ENCODE measurements at places on chromosomes 5 and 9.

- no peak for DNase-seq
Measured at GRCh38 chr9:127884427-127884911, 7.0 kb upstream of the AK1 start.

- DNase-seq, result no peak
Measured at GRCh38 chr9:103615994-103616393, 478.1 kb upstream of the SMC2 start.

DNA sequence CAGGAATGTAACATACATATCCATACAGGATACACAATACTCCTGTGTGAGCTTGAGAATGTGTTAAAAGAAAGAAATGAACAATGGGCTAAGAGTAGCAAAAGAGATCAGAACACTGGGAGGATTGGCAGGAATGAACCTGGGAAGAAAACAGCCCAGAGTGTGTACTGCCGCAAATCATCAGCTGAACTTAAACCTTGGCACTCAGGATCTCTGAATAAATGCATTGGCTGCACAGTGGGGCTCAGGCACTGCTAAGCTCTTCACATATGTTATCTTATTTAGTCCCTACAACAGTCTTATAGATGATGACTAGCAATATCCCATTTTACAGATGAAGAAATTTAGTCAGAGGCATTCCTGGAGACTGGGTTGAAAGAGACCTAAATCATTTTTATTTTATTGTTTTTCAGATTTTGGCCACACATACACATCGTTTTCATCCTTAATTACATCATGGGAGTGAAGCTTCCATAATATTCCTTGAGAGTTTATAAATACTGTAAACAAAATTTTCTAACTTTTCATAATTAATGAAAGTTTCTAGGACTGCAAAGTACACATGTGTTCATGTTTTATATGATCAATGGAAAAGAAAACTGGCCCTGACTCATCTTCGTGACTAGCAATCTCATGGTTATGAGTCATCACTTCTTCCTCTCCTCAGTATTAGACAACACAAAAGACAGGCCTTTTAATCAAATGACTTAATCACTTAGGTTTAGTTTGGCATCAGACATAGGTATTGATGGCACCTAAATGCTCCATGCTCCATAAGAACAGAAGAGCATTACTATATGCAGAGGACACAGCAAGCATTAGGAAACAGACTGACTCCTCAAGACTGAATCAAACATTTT is 59.2 kb downstream of the CDH18 start:
- no peak for DNase-seq

GRCh38 chr9:136748201-136748600 is at the start of gene LCN6:
TSS of gene LCN6 (minus strand) at chr9:136748525. CDS start at chr9:136748483, 42 bp downstream.
- no peak for DNase-seq

DNA sequence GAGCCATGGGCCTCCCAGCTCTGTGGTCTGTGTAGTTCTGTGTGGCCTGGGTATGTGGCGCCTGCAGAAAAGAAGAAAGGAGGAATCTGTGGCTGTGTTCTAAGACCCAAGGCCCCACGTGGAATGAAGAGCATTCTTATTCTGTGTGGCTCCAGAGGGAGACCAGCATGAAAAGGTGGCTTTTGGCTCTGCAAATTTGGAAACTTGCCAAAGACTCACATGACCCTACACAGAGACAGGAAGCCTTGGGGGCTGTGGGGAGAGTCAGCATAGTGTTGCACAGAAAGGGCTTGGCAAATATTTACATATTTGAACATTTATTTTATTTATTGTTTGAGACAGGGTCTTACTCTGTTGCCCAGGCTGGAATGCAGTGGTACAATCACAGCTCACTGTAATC is 193.3 kb downstream of the TMEM38B start:
- DNase-seq, result no peak

DNA sequence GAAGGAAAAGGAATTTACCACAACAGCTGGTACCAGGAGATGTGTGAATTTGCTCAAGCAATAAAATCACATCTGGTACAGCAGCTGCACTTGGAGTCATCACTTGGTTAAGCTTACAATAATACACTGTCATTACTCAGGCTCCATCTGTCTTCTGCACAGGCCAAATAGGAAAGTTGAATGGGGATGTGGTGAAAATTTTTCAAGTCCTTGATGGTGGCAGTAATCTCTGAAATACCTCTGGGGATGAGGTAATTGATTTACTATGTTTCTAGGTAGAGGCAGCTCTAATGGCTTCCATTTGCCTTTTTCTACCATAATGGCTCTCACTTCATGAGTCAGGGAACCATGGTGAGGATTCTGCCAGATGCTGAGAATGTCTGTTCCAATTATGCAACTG is 206.8 kb upstream of the ATP10B start:
- DNase-seq, result no peak

- DNase-seq, result no peak
Measured at GRCh38 chr5:174098694-174099093, 53.2 kb downstream of the NSG2 start.

GRCh38 chr9:133458643-133459312 is 1.0 kb upstream of the CACFD1 start:
- DNase-seq, result peak; percentile 71

- no peak for DNase-seq
Measured at GRCh38 chr9:122134822-122135528, 24.6 kb downstream of the NDUFA8 start.

GRCh38 chr9:77020413-77021290 is 1.2 kb downstream of the FOXB2 start:
- DNase-seq, result no peak

- peak; percentile 83 for DNase-seq
Measured at GRCh38 chr9:112793213-112793810, 42.8 kb downstream of the SNX30 start.

DNA sequence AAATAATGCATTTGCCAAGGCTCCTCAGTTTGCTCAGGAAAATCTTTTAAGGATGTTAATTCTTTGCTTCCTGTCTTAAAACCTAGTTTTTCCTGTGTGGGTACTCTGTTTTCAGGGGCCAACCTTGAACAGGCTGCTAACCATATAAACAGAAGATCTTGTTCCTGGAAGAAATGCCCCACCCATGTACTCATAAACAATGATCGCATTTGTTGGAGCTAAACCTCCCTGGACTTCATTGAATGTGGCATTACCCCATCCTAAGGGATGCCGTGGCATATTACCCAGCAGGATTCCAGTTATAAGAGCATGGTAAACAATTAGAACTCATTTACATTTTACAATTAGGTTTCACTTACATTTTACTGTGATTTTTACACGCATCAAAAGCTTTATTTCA is 436.0 kb downstream of the ZNF608 start:
- DNase-seq, result no peak

- no peak for DNase-seq
Measured at GRCh38 chr9:33446240-33446945, 1.0 kb downstream of the AQP3 start.

DNA sequence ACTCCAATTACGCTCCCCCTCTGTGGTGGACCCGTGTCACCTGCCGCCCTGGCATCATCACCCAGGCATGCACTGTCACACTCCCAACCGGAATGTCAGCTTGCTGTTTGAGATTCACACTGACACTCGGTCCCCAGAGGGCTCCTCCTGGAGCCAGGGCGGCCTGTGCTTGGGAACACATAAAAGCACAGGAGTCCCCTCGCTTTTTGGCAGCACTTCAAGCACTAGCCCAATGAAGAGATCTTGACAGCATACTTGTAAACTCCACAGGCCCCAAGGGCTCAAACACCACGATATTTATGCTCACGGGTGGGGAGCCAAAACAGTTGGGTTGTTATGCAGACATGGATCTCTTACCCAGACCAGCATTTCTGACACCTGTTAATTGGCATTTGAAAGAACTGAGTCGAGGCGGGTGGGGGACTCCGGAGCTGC is 90.8 kb upstream of the EGFLAM start:
- DNase-seq, result no peak

- peak; percentile 10 for DNase-seq
Measured at GRCh38 chr9:34125681-34126206, 754 bp downstream of the DCAF12 start.

- no peak for DNase-seq
Measured at GRCh38 chr9:2241461-2241835, 226.3 kb downstream of the SMARCA2 start.

DNA sequence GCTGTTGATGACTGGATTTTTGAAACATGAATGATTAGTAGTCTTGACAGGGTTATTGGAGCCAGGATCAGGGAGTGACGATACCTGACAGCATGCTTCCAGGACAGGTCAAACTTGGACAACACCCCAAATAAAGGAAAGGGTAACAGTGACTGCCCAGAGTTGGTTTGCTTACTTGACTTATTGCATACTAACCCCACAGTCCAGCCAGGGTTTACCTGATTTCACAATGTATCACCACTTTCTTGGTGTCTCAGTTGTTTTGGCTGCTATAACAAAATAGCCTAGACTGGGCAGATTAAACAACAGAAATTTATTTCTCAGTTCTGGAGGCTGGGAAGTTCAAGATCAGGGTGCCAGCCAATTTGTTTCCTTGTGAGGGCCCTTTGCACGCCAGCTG is 301.0 kb upstream of the VLDLR start:
- DNase-seq, result no peak

DNA sequence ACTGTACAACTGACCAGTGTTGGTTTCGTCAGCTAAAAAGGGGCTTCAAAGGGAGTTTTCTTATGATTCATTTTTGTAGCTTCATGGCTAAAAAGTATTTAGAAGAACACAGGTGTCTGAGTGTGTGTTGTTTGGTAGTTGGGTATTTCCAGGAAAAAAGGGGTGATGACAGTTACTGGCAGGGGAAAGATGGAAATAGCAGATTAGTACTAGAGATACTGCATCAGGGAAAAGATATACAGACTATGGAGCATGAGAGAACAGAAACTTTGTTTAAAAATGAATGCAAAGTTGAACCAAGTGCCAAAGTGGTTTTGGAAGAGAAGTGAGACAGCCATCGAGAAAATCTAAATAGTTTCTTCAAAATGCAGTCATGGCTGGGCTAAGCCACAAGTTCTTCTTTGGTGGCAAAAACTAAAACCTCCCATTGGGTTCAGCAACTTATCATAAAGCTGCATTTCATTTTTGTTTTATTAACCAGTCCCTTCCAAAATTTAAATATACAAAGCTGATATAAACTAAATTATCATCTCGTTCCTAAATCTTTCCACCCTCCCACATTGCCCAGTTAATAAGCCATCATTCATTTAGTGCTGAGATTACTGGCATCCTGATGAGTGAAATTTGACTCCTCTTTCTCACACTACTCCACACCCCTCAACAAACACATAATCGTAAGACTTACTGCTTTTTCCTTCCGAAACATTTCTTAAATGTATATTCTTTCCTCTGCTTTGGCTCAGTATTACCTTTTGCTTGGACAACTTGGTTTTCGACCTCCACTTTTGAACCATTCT is 33.5 kb downstream of the ELL2 start:
- DNase-seq, result peak; percentile 24

GRCh38 chr5:96252596-96252995 is 180.5 kb downstream of the PCSK1 start:
- DNase-seq, result no peak

- DNase-seq, result no peak
Measured at GRCh38 chr9:131677444-131678180, 62.3 kb downstream of the RAPGEF1 start.

DNA sequence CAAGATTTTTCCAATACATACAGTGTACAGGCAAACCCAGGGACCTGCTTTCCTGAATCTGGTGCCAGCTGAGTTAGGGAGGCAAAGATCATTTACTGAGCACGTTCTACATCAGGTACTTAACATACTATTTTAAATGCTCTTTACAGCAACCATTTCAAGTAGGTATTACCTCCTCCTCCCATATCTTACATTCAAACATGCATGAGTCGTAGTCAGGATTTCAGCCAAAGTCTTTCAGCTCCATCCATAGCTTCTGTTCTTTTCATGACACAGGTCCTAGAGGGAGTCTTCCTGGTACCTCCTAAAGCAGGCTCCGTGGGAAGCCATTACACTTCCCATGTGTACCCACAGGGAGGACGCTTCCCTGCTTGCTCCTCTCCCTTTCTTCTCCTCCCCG is 11.7 kb downstream of the KCNV2 start:
- DNase-seq, result no peak

DNA sequence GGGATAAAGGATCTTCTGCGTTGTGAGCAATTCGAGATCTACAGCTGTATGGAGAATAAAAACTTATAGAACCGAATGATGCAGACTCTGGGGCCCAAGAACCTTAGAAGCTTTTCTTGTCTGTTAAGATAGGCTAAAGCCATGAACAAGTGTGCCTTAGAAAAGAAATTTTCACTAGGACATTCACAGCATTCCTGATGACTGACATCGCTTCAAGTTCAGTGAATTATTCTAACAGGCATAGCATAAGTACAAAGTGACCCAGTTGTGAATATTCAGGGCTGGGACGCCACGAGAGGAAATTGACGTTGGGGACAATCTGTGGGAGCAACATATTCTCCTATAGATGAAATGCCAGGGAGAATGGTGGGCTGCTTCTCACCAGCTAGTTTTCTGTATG is 32.0 kb upstream of the PANK3 start:
- DNase-seq, result no peak

- no peak for DNase-seq
Measured at GRCh38 chr5:119828541-119828940, 199.2 kb downstream of the FAM170A start.

DNA sequence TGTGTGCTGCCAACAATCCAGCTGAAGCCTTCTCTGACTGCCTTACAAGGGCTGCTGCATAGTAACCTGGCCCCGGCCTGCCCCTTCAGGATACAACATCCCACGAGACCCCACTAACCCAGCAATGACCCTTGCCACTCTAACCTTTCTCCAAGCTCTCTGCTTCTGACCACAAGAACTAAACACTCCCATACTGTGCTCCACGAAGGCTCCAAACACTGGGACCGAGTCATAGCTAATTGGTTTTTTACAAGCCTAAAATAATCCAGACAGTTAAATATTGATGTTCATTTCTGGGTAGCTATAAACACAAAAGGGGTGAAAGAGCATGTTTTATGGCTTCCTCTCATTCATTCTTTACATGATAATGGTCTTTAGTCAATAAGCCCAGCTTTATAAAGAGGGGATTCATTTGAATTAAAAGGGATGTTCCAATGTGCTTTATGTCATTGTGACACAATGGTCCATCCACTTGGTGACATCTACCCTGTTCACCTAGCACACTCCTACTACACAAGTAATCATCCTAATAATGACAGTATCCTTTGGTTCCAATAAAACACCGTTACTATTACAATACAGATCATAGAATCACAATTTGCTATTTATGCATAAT is 16.2 kb upstream of the TLE4 start:
- DNase-seq, result no peak

All from inflammatory macrophage treated with lipopolysaccharide for 1 hour (primary cell).